ENCODE measurements at places on chromosomes 3 and 15. TPM values are rescaled to one million over a fixed set of nuclear protein-coding genes. Genes with fewer than 3 reads are reported as not detected.

GRCh38 chr3:132405609-132406299 lies 11.5 kb upstream of the DNAJC13 start:
- DNase-seq: peak; percentile 43

DNA sequence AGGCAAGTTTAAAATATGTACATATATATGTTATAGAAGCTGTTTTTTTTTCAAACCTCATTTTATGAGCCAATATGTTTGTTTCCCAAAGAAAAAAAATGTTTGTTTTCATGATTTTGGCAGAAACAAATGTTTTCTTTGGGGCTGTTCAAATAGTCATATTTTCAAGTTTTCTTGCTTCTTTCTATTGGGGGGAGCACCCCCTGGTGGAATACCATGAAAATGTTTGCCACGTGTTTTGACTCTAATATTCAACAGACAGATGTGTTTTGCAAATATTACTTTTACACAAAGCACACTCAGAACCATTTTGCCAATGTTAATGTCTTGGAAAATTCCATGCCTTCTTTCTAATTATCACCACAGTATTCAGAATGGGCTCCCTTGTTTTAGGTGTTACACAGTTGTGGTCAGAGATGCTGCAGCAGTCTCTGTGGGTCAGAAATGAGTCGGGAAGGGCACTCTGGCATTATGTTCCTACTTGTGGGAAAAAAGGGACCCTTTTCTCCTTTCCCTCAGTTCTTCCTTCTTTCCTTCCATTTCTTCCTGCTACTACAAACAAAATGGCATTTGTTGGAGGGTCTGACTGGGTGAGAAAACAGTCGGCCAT lies 817.0 kb downstream of the TUSC7 start:
- no peak for DNase-seq

DNA sequence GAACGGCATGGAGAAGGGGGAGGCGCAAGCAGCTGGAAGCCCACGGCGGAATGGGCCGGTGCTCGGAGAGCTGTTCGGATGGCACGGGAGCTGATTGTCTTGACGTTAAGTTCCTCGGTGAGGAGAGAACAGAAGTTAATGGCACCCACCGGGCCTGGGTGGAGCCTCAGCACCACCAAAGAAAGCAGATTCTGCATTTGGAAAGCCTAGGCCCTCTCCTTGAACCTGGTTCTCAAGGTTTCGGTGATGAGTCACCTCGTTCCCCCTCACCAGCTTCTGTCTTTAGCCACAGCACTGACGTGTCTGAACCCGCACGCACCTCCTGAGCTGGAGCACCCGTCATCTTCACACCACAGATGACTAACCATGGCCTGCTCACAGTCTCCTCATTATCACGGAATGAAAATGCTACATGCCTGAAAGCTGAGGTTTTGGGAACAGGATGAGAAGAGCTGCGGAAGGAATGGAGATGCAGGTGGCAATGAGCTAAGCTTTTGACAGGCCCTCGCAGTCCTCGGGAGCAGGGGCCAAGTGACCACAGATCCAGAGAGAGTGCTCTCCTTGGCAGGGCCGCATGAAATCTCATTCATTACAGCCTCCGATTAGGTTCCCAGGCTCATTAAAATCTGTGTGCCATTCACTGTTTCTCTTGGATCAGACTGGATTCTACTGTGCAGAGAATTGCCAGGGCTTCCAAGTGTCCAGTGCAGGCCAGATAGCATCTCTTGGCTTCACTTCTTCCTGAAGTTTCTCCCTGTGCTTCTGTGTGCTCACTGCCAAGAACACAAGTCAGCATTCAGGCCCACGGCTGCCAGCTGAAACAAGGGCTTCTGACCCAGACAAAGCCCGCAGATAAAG lies 96.3 kb upstream of the DLG1 start:
- peak; percentile 92 for DNase-seq

- peak; percentile 50 for DNase-seq
Observed at GRCh38 chr3:143763564-143764162, 84.6 kb downstream of the SLC9A9 start.

GRCh38 chr3:150132101-150132749 lies 161.5 kb upstream of the PFN2 start:
- DNase-seq: peak; percentile 56

DNA sequence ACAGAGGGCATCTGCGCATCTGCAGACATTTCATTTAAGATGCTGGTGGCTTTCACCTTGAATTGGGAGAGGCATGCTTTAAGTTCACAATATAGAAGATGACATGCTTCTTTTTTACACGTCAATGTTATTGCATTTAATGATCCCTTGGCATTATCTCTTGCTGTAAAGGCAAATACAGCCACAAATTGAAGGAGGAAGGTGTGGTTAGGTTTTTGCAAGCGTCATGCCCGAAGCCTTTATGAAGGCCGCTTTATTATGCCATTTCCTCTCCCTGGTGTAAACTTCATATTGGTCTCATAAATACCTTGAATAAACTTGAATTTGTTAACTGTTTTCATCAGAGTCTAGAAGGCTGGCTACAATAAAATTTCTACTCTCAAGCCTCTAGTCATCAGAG lies 212.7 kb downstream of the PDZRN3 start:
- DNase-seq: no peak

DNA sequence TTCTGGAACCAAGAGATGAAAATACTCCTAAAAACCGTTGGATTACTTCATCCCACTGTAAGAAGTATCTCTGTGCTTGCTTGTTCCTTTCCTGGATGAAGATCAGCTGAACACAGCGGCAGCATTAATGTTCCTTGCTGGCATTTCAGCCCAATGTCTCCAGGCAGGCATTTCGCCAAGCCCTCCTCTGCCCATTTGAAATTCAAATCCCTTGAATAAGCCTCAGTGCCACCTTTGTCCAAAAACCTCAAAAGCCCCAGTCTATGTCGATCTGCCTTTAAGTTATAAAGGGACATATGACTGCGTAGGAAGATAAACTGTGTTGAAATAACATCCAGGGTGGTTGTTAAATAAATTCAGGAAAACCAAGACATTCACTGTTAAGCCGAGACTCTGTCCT lies 156.8 kb upstream of the PDZRN3 start:
- no peak for DNase-seq

DNA sequence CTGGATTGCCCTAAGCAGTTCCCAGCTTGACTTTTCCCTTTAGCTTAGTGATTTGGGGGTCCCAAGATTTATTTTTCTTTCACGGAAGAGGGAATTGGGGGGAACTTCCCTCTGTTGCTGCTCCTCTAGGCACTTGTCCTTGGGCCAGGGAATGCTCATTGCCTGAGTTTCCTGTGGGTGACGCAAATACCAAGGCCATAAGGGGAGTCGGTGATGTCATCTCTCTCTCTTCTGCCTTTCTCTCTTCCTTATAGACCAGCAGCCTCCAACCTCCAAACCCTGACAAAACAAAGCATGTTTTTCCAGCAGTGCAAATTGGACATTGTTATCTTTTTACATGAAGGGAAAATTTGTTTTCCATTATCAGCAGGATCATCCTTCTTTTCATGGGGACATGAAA lies 120.2 kb downstream of the ITPR1 start:
- DNase-seq: no peak

- no peak for DNase-seq
Observed at GRCh38 chr15:70195171-70195570, 97.5 kb upstream of the TLE3 start.

DNA sequence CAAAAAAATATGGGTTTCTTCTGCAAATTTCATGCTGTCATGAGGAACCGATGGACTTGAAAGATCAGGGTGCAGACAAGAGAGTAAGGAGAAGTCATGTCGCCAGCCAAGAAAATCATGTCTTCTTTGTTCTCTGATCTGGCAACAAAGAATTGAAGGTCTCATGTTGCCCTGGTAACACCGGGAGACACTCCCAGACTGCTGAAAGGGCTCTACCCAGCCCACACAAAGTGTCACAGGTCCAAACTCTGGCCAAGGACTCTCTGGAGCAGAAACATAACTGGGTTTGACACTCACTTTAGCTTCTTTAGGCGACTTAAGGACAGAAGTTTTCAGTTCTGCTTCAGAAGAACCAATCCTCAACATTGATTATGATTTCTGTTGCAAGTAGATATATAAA lies 42.9 kb downstream of the SIDT1 start:
- DNase-seq: no peak

- DNase-seq: peak; percentile 46
Observed at GRCh38 chr3:6805236-6805635, 55.7 kb upstream of the GRM7 start.

GRCh38 chr15:27752691-27753090 lies 346.4 kb downstream of the OCA2 start:
- no peak for DNase-seq

DNA sequence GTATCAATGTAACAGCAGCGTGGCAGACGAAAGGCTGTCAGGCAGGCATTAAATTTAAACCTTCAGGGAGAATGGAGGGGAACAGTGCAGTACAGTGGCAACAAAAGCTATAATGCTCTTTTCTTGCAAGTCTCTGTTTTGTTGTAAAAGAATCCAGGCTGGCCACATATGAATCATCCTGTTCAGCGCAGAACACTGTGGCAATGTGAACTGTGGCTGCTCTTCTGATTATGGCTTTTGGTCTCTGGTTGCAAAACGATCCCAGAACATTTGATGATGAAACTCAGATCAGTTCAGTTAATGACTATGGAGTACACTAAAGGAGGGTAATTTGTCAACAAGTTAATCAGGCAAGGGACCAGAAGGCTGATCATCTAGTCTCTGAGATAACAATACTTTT lies 219.7 kb upstream of the SGO1 start:
- peak; percentile 88 for DNase-seq

DNA sequence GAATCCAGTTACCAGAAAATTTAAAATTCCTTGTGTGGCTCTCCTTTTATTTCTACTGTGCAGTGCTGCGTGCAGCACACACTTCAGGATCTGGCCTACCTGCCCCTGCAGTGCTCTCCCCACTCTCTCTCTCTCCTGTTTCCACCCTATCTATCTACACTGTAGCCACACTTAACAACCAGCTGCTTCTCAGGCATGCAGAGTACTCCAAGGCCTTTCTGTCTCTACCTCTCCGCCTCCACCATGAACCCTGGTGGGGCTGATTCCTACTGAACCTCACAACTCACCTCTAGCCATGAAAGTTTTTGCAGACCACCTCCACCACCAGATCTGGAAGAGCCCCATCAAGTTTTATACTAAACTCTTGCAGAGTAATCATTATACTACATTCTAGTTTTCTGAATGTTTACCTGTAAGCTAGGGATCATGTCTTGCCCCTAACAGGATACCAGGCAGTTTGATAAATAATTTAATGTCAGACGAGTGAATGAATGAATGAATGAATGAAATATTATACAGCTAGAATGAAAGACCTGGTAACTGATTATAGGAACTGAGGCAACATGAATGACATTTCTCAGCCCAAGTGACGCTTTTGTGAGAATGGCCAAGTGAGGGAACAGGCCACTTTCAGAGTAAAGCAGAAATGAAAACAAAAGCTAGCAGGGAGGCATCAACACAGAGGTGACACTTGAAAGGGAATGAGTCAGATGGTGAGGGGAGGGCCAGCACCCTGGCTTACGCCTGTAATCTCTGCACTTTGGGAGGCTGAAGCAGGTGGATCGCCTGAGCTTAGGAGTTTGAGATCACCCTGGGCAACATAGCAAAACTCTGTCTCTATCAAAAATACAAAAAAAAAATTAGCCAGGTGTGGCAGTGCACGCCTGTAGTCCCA lies 363.5 kb downstream of the FOXP1 start:
- DNase-seq: no peak

DNA sequence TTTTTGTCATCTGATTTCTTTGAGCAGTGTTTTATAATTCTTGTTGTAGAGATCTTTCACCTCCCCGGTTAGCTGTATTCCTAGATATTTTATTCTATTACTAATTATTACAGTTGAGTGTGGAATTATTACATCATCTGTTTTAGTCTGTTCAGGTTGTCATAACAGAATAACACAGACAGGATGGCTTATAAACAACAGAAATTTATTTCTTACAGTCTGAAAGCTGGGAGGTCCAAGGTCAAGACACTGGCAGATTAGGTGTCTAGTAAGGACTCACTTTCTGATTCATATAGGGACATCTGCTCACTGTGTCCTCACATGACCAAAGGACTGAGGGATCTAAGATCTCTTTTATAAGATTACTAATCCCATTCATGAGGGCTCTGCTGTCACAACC lies 121.3 kb upstream of the THBS1 start:
- no peak for DNase-seq

GRCh38 chr3:146894406-146894805 lies 289.3 kb upstream of the PLSCR5 start:
- no peak for DNase-seq

DNA sequence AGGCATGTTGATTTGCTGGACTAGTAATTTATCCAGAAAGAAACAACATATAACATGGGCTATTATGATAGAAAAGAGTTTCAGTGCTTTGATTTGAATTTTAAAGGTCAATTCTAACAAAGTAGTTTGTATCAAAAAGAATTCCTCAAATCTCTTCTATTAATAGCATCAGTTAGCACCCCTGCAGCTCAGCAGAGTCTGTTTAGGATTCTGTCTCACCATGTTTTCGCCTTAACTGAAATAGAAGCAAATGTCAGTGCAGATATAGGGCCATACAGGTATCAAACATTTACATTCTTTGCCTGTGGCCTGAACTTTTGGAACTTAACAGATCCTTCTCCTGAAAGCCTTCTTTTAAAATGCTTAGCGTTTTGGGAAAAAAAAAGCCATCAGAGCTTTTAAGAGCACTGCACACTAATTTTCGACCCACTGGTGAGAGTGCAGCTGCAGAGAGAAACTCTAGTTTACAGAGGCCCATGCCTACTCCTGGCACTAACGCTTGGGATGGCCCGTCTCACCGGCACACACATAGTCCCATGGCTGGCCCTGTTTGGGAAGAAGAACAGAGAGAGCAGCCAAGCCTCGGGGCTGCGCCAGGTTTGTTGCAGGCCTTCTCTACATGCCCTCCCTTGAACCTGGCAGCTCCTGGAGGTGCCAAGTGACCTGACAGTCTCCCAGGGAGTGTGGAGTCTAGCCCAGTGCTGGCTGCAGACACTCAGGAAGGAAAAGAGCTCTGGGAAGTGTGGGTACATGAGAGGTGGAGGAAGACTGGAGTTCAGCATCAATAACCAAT lies 9.9 kb upstream of the PAQR9 start:
- DNase-seq: no peak

DNA sequence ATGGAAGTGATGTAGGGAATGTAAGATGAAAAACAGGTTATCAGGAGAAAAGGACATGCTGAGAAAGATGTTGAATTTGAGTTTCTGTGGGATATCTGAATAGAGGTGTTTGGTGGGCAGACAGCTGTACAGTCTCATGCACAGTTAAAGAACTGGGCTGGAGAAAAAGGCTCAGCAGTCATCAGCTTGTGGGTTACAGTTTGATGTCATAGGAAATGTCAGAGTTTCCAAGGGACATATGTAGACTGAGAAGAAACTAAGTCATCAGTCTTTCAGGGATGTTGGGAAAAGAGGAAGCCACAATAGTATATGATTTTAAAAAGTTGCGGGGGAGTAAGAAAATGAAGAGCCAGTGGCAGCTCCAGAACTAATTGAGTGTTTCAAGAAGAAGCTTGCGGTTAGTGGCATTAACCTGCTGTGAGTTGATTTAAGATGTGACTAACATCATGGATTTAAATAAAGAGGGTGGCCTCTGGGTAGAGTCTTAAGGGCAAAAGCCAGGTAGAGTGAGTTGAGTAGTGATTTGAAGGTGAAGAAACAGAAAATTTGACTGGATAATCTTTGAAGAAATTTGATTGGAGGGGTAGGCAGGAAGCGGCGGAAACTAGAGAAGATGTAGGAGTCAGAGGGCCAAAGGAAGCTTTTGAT lies 24.6 kb downstream of the GORASP1 start:
- no peak for DNase-seq

BLM gene
- 0.89 TPM for total RNA-seq

TMEM212 gene
- total RNA-seq: not detected

PLSCR5 gene
- not detected for total RNA-seq

IL1RAP gene
- 11.3 TPM for total RNA-seq

GSK3B gene
- total RNA-seq: 48.1 TPM

DAZL gene
- not detected for total RNA-seq

ARNT2 gene
- 2.8 TPM for total RNA-seq

SEMA3G gene
- 0.05 TPM for total RNA-seq

LEKR1 gene
- 1.4 TPM for total RNA-seq

RAB6B gene
- total RNA-seq: 4.3 TPM

All from renal cortical epithelial cell (primary cell).